ENCODE measurements at places on chromosomes 2 and 18.

DNA sequence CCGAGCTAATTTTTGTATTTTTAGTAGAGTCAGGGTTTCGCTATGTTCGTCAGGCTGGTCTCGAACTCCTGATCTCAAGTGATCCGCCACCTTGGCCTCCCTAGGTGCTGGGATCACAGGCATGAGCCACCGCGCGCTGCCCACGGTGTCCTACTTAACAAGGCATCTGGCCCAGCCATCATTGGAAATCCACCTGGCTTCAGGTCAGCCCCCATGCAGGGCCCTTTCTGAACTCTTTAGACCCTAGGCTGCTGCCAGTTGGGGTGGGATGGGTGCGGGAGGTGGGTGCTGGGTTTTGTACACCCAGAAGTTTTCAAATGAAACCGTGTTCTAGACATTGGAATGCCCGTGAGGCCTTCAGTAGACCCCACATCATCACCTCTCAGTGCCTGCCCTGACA is 26.6 kb upstream of the NT5DC4 start:
- no peak for DNase-seq

DNA sequence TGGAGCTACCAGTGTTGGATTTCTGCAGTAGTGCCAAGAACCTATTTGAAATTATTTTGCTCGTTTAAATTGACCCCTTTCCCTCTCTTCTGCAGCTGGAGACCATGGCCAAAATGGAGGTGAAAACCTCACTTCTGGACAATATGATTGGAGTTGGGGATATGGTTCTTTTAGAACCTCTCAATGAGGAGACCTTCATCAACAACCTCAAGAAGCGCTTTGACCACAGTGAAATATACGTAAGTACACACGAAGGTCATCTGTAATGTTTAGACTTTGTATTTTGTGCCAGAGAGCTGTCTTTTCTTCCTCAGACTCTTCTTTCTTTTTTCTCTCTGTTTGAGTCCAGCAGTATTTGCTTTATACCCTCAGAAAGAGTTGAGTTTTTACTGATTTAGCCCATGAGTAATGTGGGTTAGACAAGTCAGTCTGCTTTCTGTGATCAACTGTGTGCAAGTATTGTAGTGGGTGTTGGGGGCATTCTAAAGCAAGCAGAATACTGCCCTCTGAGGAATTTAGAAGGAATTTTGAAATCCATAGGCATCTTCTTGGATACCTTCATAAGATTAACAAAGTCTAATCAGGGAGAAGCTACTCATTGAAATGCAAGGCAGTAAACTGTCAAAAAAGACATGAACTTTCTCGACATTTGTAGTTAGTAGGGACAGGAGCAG is 31.7 kb downstream of the MYO1B start:
- DNase-seq, result no peak

DNA sequence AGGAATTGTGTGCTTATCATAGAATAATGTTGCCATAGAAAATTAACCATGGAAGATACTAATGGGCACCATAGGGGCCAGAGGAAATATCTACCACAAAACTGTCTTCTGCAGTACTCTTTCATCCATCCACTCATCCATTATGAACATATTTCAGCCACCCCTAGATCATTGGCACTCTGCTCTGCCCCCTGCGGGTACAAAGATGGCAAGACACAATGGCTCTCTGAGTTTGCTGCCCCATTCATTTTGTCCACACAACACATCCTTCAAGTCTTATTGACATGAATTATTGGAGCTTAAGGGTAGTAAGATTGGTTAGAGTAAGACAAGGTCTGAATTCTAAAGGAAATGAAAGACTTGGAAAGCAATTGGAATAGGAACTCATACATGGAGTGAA is 1224.7 kb upstream of the CELF4 start:
- DNase-seq, result no peak

- no peak for DNase-seq
Observed at GRCh38 chr2:154912215-154912614, 213.7 kb downstream of the KCNJ3 start.

- DNase-seq, result no peak
Observed at GRCh38 chr2:26054598-26055348, 20.9 kb downstream of the RAB10 start.

- no peak for DNase-seq
Observed at GRCh38 chr18:14925281-14925709, 177.3 kb downstream of the ANKRD30B start.

DNA sequence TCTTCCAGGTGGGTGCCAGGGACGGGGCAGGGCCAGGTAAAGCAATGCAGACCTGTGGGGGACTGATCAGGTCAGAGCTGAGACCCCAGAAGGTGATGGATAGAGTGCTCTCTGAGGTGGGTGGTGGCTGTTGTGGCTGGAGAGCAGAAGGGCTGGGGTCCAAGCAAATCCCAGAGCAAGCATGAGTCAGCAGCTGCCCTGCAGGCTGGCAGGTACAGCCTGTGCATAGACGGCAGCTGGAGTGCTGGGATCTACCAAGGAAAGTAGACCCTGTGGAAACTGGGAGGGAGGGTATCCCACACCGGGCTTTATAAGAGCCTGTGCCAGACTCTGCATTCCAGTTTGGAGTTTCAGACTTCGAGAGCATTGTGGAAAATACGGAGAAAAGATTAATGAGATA is 663 bp downstream of the TRIM54 start:
- no peak for DNase-seq

DNA sequence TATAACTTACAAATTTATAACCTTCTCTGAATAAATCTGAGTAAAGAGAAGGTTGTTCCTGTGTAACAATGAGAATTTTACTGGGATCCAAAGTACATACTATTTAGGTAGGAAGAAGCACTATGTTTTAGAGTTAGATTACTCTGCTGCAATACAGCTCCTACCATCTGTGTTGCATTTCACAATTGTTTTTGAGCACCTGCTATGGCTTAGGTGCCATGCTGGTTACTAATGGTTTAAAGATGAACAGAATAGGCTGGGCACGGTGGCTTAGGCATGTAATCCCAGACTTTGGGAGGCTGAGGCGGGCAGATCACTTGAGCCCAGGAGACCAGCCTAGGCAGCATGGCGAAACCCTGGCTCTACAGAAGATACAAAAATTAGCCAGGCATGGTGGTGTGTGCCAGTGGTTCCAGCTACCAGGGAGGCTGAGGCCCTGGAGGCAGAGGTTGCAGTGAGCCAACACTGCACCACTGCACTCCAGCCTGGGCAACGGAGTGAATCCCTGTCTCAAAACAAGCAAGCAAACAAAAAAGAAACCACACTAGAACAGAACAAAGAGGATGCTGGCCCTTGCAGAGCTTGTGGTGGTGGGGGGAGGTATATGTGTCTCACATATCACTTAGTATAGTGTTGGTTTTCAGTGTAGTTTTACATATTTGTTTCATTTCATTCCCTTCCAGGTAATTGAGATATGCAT is 56.7 kb downstream of the SPTBN1 start:
- DNase-seq, result no peak
